ENCODE measurements at places on chromosomes 1 and 21.
A peak's percentile ranks its signal among the peaks of the same experiment; 100 is the strongest.

- no peak for DNase-seq
Observed at GRCh38 chr21:41371685-41372030, 9.8 kb downstream of the MX2 start.

DNA sequence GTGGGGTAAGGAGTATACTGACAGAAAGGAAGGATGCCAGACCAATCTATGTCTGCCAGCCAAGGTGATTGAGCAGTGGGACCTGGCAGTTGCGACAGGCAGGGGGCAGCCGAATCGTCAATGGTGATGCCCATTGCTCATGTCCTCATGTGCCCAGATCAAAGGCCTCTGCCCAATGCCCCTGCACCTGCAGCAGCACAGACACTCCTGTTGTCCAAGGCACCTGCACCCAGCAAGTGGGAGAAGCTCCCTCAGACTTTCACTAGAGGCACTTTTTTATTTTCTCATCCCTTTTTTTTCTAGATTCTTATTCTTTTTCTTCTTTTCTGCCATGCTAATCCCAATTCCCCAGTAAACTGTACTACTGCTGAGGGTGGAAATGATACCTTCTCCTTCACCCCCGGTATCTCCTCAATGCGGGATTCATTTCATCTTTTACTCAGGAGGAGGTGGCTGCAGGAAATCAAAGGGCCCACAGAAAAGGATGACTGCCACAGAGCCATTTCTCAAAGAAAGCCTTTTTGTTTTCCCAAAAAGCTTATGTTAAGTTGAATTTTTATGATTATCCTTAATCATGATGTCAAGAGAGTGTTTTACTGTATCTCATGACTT is 332.0 kb downstream of the PAPPA2 start:
- no peak for DNase-seq

DNA sequence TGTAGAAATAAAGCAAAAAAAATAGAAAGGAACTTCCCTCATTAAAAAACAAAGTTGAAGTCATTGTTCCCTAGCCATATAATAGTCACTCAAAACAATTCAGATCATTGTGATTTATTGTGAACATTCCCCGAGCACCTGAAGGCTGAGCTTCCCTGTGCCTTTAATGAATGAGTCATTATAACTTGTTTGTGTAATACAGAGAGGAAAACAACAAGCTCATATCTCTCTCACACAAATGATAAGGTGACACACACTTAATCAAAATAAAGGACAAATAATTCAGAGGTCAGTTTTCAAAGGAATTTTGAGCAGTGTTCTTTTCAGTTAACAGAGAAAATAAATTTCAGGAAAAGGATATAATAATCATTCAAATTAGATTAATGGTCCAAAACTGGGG is 326.2 kb downstream of the DUSP10 start:
- no peak for DNase-seq

GRCh38 chr1:151972542-151973248 is 21.0 kb downstream of the S100A10 start:
- peak; percentile 76 for DNase-seq

- DNase-seq = no peak
Observed at GRCh38 chr1:1703796-1704195, 11.2 kb upstream of the SLC35E2B start.

- DNase-seq = peak; percentile 88
Observed at GRCh38 chr1:222712253-222713090, at the start of the genes AIDA and BROX. Gene AIDA (minus strand): TSS chr1:222712491. CDS start chr1:222712317, 174 bp downstream. Gene BROX (plus strand): TSS chr1:222712564. CDS start chr1:222715700, 3,136 bp downstream.

DNA sequence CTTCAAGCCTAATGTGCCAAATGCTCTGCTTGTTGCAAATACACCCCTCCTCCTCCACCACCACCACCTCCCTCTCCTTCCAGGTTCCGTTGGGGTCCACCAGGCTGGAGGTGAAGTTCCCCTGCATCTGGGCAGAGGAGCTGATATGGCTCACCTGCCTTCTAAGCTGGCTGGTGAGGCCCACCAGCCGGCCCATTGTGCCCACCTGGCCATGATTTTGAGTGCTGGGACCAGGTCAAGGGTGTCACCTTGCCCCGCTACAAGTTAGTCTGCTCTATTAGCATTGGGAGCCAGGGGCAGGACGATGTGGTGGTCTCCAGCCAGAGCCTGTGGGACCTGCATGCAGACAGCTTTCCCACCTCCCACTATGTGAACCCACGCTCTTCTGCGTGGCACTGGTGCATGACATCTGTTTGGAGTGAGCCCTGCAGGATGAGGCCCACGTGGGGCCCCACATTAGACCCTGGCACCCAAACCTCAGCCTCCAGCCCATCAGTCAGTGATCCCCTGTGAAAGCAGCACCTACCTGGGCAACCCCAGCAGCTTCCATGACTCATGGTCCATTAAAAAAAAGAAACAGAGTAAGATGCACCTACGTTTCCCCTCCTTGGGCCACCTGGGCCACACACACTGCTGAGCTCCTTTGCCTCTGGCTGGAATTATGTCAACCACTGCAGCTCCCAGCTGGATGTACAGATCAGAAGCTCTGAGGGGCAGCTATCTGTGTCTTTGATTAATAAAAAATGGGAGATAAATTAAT is 15.6 kb upstream of the CDCP2 start:
- DNase-seq = no peak
